ENCODE measurements at places on chromosomes 4 and X.

DNA sequence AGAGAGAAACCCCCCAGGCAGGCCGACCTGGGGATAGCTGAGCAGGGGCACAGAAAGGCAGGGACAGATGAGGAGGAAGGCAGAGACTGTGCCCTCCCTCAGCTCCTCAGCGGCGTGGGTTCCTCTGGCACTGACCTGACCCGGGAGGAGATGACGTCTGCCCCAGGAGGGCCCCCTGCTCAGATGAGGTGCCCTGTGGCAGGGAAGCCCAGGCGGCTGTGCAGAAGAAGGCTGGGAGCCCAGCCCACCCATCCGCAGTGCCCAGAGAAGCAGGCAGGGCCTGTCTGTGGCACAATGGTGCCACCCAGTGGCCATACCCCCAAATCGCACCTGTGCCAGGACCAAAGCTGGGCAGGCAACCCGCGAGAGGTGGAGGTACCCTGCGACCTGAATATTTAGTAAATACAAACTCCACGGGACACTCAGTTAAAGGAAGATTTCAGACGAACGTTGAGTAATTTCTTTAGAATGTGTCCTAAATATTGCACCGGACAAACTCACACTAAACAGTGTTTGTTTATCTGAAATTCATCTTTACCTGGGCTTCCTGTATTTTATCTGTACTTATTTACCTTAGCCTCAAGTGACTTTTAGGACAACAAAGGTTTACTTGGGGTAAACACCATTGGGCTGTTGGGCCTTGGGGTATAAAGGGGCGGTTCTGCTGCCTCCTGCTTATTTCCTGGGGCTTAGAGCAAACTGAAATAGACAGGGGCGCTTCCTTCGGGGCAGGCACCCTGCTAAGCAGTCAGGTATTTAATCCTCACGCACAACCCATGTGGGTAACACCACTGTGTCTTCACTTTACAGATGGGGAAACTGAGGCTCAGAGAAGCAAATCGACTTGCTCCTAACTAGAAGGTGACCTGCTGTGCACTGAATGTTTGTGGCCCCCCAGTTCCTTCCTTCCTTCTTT is 46.5 kb upstream of the HMX1 start:
- H3K4me1 ChIP-seq: no peaks in the 10 kb centered on the region
- no peak overlapping the region for H3K4me3 ChIP-seq

DNA sequence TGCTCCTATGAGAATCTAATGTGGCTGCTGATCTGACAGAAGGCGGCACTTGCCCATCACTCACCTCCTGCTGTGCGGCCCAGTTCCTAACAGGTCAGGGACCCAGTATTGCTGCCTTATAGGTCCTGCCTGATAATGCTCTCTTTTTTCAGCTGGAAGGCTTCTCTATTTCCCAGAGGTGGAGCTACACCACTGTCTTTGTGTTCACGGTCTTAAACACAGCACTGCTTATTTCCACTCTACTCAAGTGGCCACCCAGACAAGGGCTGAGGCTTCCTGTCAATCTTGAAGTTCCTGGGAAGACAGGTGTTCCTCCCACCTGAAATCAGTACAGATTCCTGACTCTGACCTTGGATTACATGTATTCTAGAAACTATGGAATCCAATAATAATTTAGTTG is 270.6 kb downstream of the NR3C2 start:
- no peak overlapping the region for H3K27ac ChIP-seq
- no peaks in the 10 kb centered on the region for H3K27me3 ChIP-seq
- peaks cover 7% of the 10 kb centered on the region for H3K36me3 ChIP-seq

DNA sequence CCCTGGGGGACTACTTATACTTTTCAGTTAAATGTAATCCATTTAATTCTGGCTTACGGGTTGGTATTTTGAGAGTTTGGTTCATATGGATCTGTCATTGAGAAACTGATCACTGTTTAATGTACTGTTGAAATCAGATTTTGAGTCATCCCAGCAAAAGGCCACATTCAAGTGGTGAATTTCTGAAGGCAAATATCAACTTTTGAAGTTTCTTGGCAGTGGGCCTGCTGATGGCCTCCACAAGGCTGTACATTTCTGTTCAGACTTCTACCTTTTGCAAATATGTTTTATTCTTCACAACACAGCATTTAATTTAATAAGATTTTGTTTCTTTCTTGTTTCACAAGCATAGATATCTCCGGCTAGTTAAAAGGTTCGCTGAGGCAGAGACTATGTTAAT is 138.7 kb downstream of the PDGFC start:
- no peak overlapping the region for H3K27ac ChIP-seq
- H3K4me1 ChIP-seq: no peaks in the 10 kb centered on the region
- no peaks in the 10 kb centered on the region for H3K27me3 ChIP-seq
- no peak overlapping the region for H3K4me3 ChIP-seq

GRCh38 chr4:52037689-52038102 is 403 bp downstream of the SGCB start:
- H3K36me3 ChIP-seq: peaks cover 6% of the 10 kb centered on the region
- H3K4me1 ChIP-seq: peaks cover 27% of the 10 kb centered on the region
- DNase-seq: peak; percentile 55

- H3K36me3 ChIP-seq: no peaks in the 10 kb centered on the region
- peaks cover 9% of the 10 kb centered on the region for H3K27me3 ChIP-seq
- no peak overlapping the region for H3K4me3 ChIP-seq
- no peak overlapping the region for H3K27ac ChIP-seq
- H3K4me1 ChIP-seq: no peaks in the 10 kb centered on the region
Measured at GRCh38 chrX:155333544-155334100, 792 bp downstream of the CLIC2 start.

- no peaks in the 10 kb centered on the region for H3K4me1 ChIP-seq
- no peak overlapping the region for H3K4me3 ChIP-seq
- no peak for DNase-seq
- H3K27me3 ChIP-seq: peaks cover 55% of the 10 kb centered on the region
Measured at GRCh38 chr4:7155590-7156071, 36.7 kb upstream of the SORCS2 start.

DNA sequence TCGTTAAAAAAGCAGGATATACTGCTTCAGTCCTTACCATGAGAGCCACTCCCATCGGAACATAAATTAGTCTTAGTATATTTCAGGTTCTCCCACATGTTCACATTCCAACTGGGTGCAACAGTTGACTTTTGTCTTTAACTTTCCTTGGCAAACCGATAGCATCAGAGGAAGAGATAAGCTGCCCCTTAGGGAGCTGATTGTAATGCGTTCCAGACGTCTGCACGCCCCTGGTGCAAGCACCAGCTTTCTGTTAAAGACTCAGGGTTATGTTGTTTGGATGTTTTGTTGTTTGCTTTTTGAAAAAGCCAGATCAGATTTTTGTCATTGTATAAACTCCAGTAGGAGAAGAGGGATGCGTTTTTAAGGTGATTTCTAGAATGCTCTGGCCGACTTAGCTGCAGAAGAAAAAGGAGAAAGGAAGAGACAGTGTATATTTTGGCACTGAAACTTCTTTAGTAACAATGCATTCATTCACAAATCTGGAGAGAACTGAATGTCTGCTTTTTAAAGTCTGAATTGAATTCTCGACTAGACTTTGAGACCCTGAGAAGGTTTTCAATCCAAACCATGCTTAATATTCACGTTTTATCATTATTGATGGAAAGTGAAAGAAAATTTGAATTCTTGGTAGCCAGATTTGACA is 160.9 kb downstream of the CBR4 start:
- H3K36me3 ChIP-seq: no peaks in the 10 kb centered on the region
- H3K27ac ChIP-seq: no peak overlapping the region

DNA sequence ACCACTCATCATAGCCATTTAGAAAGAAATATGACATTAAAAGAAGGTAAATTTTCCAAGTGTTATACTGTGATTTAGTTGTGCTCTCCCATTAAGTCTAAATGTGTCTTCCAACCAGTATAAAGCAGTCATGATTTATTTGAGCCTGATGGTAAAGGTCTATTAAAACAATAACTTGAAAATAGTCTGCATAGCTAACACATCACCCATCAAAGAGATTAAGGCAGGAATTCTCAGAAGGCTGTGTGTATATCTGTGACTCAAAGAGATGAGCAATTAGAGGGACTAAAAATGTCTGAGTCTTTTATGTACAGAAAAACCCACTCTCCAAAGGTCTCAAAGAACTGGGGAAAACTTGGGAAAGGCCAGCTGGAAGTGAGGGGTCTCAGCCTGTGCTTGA is 70.3 kb upstream of the IQCM start:
- no peaks in the 10 kb centered on the region for H3K27me3 ChIP-seq
- DNase-seq: no peak
- no peaks in the 10 kb centered on the region for H3K36me3 ChIP-seq
- H3K4me3 ChIP-seq: no peak overlapping the region

- H3K4me3 ChIP-seq: no peak overlapping the region
- no peak for DNase-seq
- H3K36me3 ChIP-seq: peaks cover 1% of the 10 kb centered on the region
- H3K27me3 ChIP-seq: no peaks in the 10 kb centered on the region
Measured at GRCh38 chr4:42729505-42730237, 72.8 kb upstream of the ATP8A1 start.

- H3K27ac ChIP-seq: no peak overlapping the region
- H3K4me1 ChIP-seq: peaks cover 8% of the 10 kb centered on the region
- DNase-seq: no peak
- no peaks in the 10 kb centered on the region for H3K36me3 ChIP-seq
- H3K27me3 ChIP-seq: no peaks in the 10 kb centered on the region
Measured at GRCh38 chrX:107701493-107702121, 73.3 kb downstream of the PRPS1 start.

DNA sequence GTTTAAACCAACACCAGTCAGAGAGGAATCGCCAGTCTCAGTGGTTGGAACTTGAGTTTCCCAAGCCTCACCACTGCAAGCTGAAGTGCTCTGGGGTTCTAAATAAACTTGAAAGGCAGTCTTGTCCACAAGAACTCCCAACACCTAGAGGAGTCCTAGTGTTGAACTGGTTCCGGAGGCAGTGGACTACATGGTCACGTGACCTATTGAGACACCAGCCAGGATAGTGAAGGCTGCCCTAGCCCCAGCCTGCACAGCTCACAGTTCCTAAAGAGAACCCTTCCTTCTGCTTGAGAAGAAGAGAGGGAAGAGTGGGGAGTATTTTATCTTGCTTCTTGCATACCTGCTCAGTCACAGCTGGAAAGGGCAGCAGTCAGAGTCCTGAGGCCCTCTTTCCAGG is 1012.7 kb upstream of the ADGRL3 start:
- no peak overlapping the region for H3K27ac ChIP-seq
- no peak for DNase-seq
- no peaks in the 10 kb centered on the region for H3K36me3 ChIP-seq
- no peaks in the 10 kb centered on the region for H3K4me1 ChIP-seq
- H3K27me3 ChIP-seq: no peaks in the 10 kb centered on the region

DNA sequence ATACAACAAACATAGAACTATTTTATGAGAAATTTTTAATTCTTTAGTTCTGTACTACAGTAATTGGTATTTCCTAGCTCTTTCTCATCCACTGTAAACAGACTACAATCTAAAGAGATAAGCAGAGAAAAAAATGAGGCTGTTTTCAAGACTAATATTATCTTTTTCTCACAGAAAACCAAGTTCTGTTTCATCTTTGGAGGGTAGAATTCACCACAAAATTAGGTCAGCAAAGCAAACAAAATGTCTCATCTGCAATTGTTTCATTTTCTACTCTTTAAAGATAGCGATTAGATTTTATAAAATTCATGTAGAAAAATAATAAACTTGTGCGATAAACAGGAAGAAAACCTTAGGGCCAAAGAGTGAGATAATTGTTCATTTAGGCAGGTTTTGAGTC is 10.8 kb downstream of the APOO start:
- no peak for DNase-seq
- peaks cover 3% of the 10 kb centered on the region for H3K36me3 ChIP-seq
- H3K27ac ChIP-seq: no peak overlapping the region
- no peak overlapping the region for H3K4me3 ChIP-seq

DNA sequence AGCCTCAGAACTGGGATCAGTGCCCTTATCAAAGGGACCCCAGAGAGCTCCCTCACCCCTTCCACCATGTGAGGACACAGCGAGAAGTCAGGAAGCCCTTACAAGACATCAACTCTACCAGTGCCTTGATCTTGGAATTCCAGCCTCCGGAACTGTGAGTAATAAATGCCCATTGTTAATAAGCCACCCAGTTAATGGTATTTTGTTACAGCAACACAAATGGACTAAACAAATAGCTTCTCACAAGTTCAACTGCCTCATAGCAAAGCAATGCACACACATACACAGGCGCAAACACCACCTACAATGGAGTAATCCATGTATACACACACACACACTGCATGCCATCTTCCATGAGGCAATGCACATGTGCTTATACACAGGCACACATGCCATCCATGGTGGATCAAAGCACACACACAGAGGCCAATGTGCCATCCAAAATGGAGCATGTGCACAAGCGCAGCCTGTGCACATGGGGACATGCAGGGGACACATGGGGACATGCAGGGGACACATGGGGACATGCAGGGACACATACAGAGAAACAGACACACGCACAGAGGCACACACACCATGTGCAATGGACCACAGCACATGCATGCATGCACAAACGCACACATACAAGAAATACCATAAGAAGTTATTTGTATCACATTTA is 137.6 kb upstream of the TBL1X start:
- H3K36me3 ChIP-seq: no peaks in the 10 kb centered on the region
- peaks cover 12% of the 10 kb centered on the region for H3K4me1 ChIP-seq
- no peak for DNase-seq

DNA sequence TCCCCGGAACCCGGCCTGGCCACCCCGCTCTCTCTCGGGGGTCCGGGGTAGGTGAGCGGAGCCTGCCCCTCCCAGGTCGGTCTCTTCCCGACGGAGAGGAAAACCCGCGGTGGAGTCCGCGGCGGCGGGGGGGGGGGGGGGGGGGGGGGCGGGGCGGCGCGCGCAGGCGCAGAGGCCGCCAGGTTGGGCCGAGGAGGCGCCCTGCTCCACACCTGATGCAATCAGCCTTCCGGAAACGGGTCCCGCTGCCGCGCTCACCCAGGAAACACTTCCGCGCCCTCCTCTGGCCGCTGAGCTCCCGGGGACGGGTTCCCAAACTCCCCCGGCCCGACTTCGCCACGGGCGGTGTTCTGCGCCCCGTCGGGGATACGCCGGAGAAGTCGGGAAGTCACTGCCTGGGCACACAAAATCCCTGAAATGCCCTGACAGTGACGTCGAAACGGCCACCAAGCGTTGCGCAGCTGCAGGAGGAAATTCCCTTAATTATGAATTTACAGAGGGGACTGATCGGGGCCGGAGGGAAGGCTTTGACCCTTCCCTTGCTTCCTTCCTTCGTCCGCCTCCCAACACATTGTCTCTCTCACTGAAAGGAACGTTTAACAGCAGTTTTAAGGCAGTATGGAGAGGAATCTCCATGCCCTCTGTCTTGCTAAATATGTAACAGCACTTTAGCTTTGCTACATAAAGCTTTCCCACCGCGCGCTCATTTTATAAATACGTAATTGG is 2.1 kb upstream of the APBB2 start:
- H3K4me3 ChIP-seq: peak overlapping the region; percentile 65
- peaks cover 68% of the 10 kb centered on the region for H3K27me3 ChIP-seq
- DNase-seq: peak; percentile 72
- peak overlapping the region; percentile 42 for H3K27ac ChIP-seq
- H3K36me3 ChIP-seq: no peaks in the 10 kb centered on the region

DNA sequence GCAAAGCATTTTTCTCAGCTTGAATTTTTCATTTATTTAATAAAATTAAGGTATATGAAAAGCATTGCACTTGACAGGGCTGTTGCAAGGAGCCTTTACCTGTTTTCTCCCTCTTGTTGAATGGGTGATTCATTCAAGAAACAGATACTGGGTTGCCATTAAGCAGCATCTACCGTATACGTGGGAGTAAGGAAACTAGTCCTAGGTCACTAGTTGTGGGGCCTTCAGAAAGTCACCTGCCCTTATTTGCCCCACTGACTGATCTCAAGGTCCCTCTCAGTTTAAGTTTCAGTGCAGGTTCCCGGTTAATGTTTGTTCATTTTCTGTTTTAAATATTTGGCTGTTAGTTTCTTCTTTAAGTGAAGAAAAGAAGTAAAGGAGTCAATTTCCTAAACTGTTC is 34.0 kb downstream of the LHFPL1 start:
- no peaks in the 10 kb centered on the region for H3K36me3 ChIP-seq
